Gastroesophageal sphincter (tissue), 4 donors: ENCODE measurements at places on chromosomes 12 and 14.

- no peak for ATAC-seq
Observed at GRCh38 chr12:62933220-62933601, 1.7 kb downstream of the PPM1H start.

GRCh38 chr14:68333262-68333661 is 459.6 kb downstream of the ZFP36L1 start:
- no peak for ATAC-seq

- no peak for ATAC-seq
Observed at GRCh38 chr12:52120951-52121823, 41.7 kb downstream of the SMIM41 start.

- no peak for ATAC-seq
Observed at GRCh38 chr14:47040550-47040949, 389.0 kb upstream of the RPL10L start.

- ATAC-seq, result no peak
Observed at GRCh38 chr14:80260645-80261044, 49.3 kb upstream of the DIO2 start.

- no peak for ATAC-seq
Observed at GRCh38 chr14:75174066-75174465, 2.3 kb downstream of the TMED10 start.

DNA sequence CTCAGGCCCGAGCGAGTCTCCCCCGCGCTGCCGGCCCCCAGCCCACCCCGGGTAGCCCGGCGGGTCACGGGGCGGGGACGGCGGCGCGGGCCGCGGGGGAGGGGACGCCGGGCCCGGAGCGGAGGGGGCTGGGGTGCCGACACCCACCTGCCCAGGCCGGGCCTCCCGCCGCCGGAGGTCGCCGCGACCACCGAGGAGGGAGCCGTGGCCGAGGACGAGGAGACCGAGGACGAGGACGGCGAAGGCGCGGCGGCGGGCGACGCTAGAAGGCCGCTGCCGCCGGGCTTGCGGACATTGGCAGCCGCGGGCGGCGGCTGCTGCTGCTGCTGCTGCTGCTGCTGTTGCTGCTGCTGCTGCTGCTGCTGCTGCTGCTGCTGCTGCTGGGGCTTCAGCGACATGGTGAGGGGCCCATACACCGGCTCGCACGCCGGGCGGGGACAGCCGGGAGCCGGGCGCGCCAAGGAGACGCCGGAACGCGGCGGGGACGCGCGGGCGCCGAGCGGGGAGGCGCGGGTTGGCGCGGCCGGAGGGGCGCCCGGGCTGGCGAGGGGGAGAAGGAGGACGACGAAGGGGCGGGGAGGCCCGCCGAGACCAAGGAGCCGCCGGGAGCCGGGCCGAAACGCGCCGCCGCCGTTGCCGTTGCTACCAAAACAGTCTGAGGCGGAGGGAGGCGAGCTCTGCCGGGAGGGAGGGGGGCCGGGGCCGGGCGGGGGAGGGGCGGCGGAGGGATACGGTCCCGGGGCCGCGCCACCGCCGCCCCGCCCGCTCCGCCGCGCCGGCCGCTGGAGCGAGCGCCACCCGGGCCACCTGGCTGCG is at the start of gene ATXN2:
Gene ATXN2 (minus strand): TSS at position 679 of the 816 bp plus-strand sequence. CDS start 281 bp downstream, at position 398.
- peak; percentile 75 for ATAC-seq

- ATAC-seq, result no peak
Observed at GRCh38 chr12:115267891-115268290, 583.9 kb upstream of the TBX3 start.

DNA sequence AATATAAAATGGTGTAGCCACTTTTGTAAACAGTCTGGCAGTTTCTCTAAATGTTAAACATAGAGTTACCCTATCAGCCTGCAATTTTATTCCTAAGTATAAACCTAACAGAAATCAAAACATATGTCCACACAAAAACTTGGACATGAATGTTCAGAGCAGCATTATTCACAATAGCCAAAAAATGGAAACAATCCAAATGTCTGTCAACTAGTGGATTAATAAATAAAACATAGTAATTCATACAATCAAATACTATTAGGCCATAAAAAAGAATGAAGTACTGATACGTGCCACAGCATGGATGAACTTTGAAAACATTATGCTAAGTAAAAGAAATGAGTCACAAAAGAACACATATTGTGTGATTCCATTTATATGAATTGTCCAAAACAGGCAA is 196.5 kb downstream of the NUAK1 start:
- no peak for ATAC-seq

DNA sequence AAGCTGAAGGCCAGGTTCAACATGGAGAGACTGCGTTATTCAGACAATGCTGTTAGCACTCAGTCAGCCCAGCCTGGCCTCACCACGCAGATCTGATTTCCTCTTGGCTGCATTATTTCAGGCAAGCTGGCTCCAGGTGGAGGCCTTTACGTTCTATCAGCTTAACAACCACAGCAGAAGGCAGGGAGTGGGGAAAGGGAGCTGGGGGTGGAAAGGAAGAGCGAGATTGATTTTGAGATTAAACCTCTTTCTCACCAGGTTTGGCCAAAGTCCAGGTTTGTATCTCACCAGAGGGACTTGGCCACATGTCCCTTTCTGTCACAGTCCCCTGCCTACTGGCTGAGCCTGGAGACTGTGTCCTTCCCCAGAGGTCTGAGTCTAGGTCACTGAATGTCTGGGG is 543.7 kb upstream of the TMEM132C start:
- ATAC-seq, result no peak

DNA sequence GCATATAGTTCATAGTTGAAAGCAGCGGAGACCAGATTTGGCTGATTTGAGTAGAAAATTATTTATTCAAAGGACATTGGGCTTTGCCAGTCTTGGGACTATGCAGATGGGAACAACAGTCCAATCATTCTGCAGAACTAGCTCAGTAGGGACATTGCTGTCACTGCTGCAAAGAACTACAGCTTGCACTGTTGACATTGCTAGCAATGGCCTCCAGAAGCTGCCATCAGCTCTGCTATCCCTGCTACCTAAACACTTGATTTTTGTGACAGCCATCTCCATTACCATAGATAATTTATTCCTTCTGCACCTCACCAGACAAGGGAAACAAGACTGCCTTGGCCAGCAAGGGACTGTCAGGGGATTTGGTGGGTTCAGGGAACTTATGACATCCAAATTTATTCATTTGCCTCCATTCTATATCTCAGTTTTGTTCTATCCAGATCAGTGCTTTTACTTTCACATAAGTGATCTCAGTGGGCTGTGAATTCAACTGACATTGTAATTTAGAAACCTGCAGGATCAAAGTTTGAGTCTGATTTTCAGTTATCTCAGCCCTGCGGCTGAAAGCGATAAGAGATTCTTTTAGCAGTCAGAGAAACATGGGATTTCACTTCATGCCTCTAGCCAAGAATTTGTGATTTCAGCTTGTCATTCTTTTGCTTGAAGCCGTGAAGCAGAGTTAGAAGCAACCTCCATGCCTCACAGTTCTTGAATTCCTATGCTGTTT is 136.7 kb upstream of the FBXO33 start:
- no peak for ATAC-seq

GRCh38 chr12:54596526-54596946 is 8.1 kb upstream of the PPP1R1A start:
- peak; percentile 75 for ATAC-seq

- ATAC-seq, result no peak
Observed at GRCh38 chr14:31718585-31718984, 157.4 kb downstream of the NUBPL start.

DNA sequence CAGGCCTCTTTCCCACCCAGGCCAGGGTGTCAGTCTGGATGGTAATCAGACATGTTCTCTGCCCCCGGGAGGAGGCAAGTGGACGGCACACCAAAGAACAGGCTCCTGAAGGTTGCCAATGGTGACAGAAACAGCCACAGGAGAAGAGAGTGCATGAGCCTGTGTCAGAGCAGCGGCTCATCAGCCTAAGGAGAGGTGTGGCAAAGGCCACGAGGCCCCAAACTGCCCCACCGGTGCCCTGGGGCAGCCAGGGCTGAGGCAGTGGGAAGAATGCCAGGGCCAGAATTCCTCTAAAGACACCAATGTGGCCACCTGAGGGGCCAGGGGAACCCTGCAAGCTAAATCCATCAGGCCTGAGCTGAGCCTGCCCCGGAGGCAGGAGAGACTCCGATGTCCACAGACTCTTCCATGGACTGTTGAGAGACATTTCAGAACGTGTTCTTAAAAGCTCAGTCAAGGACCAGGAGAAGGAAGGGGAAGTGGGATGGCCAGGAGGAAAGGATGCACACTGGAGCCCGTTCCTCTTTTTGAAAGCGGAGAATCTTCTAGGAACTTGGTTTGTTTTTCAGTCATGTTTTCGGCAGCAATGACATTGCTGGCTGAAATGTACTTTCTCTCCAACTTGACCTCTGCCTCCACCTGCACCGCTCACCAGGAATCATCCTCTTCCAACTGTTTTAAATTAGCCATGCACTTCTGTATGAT is 176.3 kb upstream of the FKBP4 start:
- no peak for ATAC-seq

- no peak for ATAC-seq
Observed at GRCh38 chr12:54372113-54372806, 8.0 kb upstream of the GPR84 start.

GRCh38 chr12:94089891-94090290 is 58.5 kb upstream of the PLXNC1 start:
- no peak for ATAC-seq

DNA sequence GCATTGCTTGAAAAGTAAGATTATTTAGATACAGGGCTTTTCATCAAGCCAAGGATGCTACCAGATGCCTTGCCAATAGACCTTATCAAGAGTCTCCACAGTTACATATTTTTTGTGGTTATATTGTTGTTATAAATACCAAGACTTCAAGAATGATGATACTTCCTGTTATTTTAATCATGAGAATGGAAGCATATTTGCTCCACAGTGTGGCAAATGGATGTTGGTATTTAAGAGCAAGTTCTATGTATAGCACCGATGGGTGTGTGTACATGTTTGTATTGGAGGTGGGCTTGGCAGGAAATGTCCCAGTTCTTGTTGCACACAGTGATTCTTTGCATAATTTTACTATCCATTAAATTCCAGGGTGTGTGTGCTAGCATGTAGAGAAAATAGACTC is 4.4 kb upstream of the NID2 start:
- no peak for ATAC-seq

DNA sequence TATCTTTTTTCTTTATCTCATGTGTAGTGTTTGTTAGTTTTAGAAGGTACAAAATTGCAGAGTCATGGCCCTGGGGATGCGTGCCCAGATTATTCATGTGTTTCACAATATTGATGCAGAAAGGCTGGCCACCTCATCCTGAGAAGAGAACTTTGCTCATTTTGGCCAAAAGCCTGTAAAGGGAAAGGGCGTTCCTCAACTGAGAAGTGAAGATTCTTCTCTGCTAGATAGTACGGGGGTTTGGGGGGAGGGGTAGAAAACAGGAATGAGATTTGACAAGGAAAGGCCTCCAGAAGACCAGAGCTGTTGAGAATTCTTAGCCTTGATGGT is 1.7 kb downstream of the MGST1 start:
- peak; percentile 80 for ATAC-seq
